ENCODE measurements at places on chromosomes 11 and 22.
A peak's percentile ranks its signal among the peaks of the same experiment; 100 is the strongest.

GRCh38 chr11:44403587-44404273, 93.8 kb upstream of the ALX4 start:
- peak; percentile 8 for DNase-seq

GRCh38 chr11:78476066-78476465, 58.4 kb upstream of the GAB2 start:
- DNase-seq, result no peak

- no peak for DNase-seq
These were observed 328.1 kb downstream of the CASP12 start for GRCh38 chr11:104570078-104570701.

GRCh38 chr22:44583061-44583760, 85.2 kb upstream of the RTL6 start:
- DNase-seq, result no peak

DNA sequence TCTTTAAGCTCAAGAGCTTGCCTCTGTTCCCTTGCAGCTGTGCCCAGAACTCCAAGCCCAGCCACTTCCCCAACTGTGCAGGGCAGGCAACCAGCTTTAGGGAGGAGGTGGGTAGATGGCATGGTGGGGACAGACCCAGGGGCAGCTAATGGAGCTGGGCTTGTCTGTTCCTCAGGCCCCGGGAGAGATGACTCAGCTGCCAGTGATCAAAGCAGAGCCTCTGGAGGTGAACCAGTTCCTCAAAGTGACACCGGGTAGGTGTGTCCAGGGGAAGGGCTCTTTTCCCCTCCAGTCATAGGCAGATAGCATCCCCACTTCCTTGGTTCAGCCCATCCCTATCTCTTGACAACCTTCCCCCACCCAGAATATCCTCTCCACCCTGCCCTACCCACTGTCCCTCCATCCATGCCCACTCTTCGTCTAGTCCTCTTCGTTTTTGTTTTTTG, 32.4 kb downstream of the CREB3L1 start:
- no peak for DNase-seq

DNA sequence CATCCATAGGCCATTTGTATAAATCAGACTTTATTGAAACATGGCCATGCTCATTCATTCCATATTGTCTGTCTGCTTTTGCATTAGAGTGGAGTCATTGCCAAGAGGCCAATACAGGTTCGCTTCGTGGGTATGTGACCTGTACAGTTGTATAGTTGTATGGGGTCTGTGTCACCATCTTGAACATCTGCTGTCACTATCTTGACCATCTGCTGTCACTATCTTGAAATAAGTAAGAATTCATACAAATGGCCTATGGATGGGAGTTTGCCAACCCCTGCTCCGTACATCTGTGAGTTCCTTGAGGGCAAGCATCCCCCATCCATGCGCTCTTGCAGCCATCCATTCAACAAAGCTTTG, 44.4 kb upstream of the ANO1 start:
- no peak for DNase-seq

DNA sequence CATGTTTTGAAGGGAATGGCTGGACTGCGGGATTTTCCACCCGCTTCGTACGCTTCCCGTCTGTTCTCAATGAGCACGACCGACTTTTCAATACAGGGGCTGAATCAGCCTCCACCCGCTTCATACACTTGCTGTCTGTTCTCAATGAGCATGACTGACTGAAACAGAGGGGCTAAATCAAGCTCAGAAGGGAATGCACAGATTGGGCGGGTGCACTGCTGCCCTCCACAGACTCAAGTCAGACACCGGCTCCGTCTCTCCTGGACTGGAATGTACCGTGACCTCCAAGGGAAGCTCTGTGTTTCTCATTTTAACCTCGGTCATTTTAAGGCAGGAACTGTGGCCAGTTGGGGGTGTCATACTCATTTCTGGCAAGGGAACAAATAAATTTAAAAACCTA, 48.5 kb downstream of the BRD1 start:
- DNase-seq, result no peak

DNA sequence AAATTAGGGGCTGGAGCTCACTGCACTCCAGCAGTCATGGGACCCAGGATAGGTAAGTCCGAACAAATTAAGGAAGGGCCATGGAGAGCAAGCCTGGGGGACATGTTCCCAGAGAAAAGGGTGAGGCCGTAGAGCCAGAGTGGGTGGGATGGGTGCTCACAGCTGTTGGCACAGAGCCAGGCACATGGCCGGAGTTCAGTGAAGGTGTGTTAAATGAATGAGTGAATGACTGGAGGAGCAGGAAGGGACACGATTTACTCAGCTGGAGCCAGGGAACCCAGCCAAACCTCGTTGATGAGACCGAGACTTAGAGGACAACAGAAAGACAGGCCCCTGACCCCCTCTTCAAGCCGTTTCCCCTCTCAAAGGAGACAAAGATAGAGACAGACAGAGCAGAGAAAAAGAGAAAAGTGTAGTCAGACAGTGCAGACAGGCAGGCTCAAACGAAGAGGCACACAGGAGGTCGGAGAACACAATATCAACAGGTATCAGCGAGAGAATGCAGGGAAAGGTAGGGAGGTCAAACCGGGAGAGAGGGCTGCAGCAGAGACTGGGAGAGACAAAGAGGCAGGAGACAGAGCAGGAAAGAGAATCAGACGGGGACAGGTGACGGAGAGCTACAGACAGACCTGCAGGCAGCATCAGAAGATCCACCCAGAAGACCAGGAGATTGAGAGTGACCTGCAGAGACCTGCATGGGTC, 590 bp downstream of the SLCO2B1 start:
- no peak for DNase-seq

GRCh38 chr11:100863080-100863581, 176.0 kb downstream of the ARHGAP42 start:
- no peak for DNase-seq

DNA sequence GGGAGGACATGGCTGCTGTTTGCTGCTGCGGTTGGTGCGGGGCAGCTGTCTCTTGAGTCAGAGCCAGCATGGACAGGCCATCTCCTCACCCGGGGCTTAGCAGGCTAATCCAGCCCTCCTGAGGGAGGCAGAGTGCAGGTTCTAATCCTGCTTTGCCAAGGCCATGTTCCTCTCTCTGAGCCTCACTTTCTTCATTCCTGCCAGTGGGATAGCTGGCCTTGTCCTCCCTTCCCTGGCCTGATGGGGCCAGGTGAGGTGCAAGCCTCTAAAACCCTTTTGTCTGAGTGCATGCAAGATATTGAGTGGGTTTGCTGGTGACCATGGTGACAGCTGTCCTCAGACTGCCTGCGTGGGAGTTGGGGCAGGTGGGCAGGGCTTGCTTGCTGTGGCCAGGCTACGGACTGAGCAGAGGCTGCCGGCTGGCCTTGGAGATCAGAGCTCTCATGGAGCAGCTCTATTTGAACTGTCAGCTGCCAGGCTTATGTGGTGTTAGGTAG, 3.6 kb downstream of the USP35 start:
- no peak for DNase-seq
